ENCODE measurements at places on chromosomes 5 and 9. TPM values are rescaled to one million over a fixed set of nuclear protein-coding genes. Genes with fewer than 3 reads are reported as not detected.

GRCh38 chr5:173829826-173830225 is 58.3 kb upstream of the CPEB4 start:
- DNase-seq, result no peak

GRCh38 chr9:908536-909205 is 67.2 kb downstream of the DMRT1 start:
- no peak for DNase-seq

GRCh38 chr5:74384851-74385250 is 255.7 kb downstream of the ENC1 start:
- DNase-seq, result no peak

The RFESD gene
- total RNA-seq, result 3.0 TPM

Data from heart left ventricle (tissue), 16 donors.